NCI-H1105 (cell line): ENCODE measurements at places on chromosomes 5 and 9.

- no peak for DNase-seq
Observed at GRCh38 chr5:40652441-40653220, 27.1 kb upstream of the PTGER4 start.

DNA sequence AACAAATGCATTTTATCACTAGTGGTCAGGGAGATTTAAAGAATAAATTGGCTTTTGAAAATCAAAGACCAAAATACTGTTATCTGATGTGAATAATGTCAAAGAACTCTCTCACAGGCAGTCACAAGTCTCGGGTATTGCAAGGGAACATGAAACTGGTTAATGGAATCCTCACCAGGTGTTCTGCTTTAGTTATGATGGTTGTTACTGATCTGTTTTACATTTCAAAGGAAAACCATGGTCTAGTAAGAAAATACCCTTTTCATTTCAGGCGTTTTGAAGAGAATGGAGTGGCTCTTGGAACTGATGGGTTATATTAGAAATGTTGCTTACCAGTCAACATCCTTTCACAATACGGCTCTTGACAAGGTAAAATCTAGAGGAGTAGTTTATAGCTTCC is 43.4 kb downstream of the HACD4 start:
- no peak for DNase-seq

DNA sequence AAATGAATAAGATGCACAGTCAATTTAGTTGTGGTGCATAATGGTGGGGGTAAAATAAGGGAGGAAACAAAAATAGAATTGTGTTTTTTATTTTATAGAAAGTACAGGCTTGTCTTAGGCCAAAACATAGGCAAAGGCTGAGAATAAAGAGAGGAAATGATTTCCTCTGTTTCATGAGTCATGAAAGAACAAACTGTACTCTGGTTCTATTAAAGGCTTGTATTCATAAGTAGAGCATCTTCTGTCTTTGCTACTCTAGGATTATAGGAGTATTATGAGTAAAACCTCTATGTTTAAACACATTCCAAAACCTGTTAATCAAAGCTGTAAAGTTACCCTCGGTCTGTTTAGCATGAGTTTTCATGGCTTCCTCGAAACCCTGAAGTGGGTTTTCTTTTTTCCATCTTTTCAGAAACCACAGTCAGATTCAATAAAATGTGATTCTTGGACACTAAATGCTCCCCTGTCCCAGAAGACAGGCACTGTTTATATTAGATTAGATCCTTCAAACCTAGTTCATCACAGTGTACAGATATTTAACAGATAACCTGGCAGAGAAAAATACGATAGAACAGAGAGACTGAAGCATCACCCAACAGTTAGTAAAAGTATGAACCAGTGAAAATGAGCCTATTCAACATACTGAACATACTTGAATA is 473.9 kb upstream of the CYLC2 start:
- DNase-seq: no peak

- no peak for DNase-seq
Observed at GRCh38 chr9:114076237-114077161, 1.6 kb downstream of the AMBP start.

- no peak for DNase-seq
Observed at GRCh38 chr5:116559239-116559638, 15.4 kb downstream of the SEMA6A start.

DNA sequence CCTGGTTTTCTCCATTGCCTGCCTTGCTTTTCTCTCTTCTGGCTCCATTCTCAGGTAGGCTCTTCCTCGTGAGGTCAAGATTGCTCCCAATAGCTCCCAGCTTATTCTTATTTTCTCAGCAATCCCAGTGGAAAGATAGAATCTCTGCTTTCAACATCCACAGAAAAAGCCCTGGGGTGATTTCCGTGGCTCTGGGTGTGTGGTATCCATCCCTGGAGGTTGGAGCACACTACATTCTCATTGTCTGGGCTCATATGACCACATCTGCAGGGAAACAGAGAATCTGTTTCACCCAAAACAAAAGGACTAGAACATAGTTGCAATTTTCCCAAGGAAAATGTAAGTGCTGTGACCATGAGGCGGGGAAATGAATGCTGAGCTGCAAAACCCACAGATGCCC is 236.0 kb downstream of the TENT4A start:
- no peak for DNase-seq

DNA sequence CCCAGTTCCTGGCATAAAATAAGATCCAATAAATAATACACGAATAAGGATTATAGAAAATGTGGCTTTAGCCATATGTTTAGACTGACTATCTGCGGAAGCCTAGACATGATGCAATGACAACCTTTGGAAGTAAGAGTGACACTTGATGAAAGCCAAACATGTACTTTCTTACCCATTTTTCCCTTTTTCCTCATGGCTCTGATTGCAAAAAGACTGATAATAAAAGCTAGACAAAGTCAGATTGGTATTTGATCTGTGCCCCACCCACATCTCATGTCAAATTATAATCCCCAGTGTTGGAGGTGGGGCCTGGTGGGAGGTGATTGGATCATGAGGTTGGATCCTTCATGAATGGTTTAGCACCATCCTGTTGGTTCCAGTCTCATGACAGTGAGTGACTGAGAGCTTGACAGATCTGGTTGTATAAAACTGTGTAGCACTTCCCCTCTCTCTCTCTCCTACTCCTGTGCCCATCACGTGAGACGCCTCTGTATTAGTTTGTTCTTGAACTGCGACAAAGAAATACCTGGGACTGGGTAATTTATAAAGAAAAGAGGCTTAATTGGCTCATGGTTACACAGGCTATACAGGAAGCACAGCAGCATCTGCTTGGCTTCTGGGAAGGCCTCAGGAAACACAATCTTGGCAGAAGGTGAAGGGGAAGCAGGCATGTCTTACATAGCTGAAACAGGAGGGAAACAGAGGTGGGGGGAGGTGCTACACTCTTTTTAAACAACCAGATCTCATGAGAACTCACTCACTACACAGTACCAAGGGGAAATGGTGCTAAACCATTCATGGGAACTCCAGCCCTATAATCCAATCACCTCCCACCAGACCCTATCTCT is 243.4 kb upstream of the PIK3R1 start:
- DNase-seq: no peak

DNA sequence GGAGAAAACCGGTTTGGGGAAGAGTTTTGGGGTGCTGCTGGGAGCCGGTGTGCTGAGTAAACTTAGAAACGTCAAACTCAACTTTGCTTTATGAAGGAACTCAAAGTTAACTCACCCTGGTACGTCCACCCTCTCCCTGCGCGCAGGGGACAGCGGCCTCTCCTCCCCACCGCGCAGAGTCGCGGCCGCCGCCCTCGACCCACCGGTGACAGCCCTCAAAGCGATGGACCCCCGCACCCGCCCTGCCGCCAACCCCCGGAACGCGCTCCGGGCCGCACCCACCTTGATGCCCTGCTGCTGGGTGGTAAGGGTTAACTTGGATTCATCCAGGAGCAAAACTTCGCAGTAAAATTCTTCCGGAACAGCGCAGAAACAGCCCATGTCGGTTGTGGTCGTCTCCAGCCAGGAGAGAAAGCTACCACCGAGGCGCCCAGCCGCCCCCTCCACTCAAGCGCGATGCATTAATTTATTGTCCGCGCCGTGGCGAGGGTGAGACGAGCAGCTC is 366 bp downstream of the EPB41L4A start:
- no peak for DNase-seq

DNA sequence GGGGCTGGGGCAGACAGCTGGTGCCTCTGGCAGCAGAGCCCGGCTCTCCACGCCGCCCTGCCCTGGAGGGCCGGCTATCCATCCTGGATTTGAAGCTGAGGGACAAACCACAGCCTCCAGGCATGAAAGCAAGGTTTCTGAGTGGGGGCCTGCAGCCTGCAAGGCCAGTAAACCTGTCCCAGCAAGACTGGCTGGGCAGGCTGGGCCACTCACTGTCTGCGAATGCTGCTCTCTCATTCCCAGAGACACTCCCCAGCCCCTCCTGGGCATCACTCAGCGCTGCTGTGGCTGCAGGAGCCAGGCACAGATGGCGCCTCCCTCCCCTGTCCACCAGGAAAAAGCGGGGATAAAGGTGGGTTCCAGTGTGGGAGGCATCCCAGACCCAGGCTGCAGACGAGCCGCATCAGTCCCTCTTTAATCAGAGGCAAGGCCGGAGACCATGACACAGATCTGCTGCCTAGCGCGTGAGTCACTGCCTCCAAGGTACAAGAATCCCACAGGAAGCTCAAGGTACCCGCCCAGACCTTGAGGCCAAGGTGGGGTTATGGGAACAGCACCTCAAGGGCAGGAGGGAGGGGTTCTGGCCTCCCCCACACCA is 118.0 kb downstream of the VAV2 start:
- DNase-seq: no peak

GRCh38 chr5:81234801-81235200 is 1.7 kb downstream of the CKMT2 start:
- DNase-seq: no peak

DNA sequence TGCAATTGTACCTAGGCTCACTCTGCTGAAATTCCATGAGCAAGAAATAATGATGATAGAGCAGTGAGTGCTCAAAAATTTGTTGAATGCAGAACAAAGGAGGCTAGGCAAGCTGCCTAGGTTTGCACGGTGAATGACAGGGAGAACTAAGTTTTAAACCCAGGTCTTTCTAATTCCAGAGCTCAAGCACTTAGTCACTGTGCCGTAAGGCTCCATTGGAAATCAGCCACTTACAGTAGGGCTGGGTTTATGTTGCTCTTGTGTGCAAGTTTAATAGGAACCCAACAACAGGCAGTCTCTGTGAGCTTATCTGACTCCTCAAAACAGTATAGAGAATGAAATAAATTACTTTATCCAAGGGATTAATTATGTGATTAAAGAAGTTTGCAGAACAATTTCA is 147.0 kb downstream of the CSNK1G3 start:
- DNase-seq: no peak

DNA sequence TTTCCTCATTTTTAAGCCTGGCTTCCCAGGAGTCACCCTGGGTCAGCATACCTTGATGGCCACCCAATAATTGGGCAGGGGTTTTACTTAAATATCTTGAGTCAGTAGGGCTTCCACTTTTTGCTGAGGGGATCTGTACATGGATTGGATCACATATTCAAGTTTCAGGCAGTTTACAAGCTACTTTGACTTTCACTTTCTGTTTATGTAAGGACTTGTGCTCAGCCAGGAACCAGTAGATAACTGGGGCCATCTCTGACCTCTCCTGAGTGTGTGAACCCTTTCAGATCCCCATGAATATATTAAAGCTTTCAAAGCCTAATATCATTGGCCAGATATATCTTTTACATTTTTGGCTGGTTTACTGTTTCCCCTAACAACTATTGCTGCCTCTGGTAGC is 45.1 kb downstream of the SLCO6A1 start:
- DNase-seq: no peak

DNA sequence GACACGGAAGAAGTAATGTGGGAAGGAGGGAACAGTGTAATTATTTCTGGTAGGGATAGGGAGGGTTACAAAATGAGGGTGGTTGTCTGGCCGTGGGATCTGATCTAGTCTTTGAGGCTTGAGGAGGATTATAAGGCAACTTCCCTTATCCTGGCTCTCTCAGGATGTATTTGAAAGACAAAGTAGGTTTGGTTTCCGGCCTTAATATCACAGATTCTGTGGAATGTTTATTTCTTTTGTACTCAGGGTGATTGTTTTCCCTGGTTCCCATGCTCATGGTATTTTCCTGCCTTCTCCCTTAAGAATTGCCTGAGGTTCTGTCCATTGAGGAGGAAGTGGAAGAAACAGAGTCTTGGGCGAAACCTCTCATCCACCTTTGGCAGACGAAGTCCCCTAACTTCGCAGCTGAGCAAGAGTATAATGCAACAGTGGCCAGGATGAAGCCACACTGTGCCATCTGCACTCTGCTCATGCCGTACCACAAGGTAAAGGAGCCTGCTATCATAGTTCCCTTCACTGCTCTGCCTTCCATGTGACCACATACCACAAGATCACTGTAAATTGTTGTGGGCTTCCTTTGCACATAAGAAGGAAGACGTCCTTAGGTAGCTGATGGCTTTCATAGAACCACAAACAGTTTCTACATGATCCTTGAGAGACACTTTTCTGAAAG is 253.8 kb downstream of the KDM4C start:
- DNase-seq: no peak

GRCh38 chr9:130825351-130825651 is 9.8 kb upstream of the ABL1 start:
- DNase-seq: peak; percentile 10

DNA sequence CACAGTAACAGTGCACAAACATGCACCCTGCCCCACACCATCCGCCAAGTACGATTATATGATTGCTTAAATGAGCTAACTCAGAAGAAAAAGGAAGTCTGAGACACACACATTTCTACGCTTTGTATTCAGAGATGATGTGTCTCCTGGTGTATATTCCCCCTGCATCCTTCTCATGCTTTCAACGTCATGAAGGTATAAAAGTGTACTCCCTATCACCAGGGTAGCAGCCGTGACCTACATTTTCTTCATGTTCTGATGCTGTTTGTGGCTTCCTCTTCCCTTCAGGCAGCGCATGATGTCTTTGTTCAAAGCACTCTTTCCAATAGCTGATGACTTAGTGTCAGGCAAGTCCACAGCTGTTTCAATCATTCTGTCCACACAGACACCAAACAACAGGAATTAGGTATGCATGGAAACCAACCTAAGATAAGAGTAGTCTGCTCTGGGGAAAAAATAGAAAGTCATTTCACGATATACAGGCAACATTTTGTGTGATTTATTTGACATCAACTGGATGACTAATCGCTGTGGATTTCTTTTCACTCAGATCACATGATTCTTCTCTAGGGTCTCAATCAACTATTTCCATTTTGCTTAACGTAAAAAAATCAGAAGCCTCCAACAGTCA is 269.4 kb upstream of the PTGER4 start:
- DNase-seq: no peak

DNA sequence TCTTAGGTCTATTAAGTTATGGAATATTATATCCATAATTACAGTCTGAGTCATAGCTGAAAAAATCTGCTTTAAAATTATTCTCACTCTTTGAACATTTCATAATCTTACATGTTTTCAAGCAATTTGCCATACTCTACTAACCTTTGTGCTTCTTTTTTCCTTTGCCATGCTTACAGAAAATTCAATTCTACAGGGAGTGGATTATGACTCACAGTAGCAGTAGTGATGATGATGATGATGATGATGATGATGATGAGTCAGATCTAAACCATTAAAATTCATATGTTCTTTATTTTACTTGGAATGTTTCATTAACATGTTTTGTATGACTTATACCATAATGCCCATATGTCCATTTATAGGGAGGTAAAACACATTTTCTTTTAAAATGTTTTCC is 207.1 kb downstream of the VPS13A start:
- DNase-seq: no peak

- DNase-seq: no peak
Observed at GRCh38 chr5:9188956-9189355, 356.9 kb downstream of the SEMA5A start.

- no peak for DNase-seq
Observed at GRCh38 chr9:68538200-68538599, 2.5 kb downstream of the TMEM252 start.

DNA sequence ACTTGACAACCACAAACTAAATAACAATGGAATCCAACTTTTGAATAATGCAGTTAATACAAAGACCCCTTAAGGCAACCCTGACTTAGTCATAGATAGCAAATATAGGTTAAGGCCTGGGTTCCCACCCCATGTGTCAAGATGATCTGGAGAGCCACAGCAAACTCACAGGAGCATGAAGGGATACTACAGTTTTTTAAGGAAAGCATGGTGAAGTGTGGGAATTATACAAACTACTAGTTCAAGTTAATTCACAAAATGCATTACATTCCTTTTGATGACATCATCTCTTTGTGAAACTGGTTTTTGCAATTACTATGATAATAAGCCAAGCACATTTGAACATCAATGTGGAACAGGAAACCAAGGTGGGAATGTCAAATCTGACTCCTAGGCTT is 50.6 kb downstream of the LHFPL2 start:
- no peak for DNase-seq
